ENCODE measurements at places on chromosomes 11 and 22.

GRCh38 chr11:24496736-24497725 lies at the start of gene LUZP2:
LUZP2 (plus strand) TSS chr11:24497053.
- no peak for DNase-seq

- no peak for DNase-seq
Measured at GRCh38 chr11:95505927-95506426, 275.0 kb upstream of the SESN3 start.

DNA sequence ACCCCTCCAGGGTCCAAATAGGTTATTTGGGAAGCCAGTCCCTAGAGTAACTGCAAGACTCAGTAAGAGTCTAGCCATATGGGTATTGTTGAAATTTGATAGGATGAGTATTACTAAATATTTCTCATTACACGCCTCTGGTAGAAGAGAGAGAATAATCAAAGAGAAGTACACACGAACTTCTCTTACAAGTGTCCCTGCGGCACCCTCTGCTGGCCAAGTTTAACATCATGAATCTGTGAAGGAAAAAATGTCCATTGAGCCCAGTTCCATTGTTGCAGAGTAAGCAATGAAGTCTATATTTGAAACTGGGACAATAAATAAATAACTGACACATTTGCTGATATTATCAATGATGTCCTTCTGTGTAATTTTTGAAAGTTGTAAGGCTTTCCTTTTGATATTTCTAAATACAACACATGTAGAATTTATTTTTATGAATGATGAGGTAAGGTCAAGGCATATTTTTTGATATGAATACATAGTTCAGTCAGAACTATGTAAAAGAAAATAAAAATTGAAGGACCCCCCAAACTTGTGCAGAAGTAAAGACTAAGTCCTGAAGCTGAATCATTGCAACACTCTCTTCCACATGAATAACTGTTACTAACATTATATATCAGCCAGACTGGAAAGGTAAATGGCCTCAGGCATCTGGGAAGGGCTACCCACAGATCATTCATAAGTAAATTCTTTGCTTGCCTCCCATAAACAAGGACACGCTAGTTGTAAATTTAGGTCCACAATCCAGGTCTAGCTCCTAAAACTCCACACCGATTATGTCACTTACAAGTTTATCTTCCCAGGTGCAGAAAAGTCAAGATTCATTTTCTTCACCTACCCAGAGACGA lies 10.0 kb downstream of the OR51L1 start:
- peak; percentile 42 for DNase-seq

- DNase-seq, result no peak
Measured at GRCh38 chr11:46290598-46291309, 13.3 kb downstream of the CREB3L1 start.

- DNase-seq, result peak; percentile 7
Measured at GRCh38 chr11:59263225-59263894, 50.6 kb upstream of the MPEG1 start.

GRCh38 chr11:61671527-61671926 lies 8.7 kb upstream of the DAGLA start:
- peak; percentile 77 for DNase-seq

GRCh38 chr22:46976143-46976542 lies 213.7 kb downstream of the TBC1D22A start:
- DNase-seq, result no peak

GRCh38 chr11:2382129-2382517 lies 5.0 kb downstream of the CD81 start:
- no peak for DNase-seq

- DNase-seq, result no peak
Measured at GRCh38 chr22:44648085-44648820, 53.8 kb upstream of the PRR5 start.

GRCh38 chr11:130469181-130469580 lies 20.7 kb downstream of the ADAMTS15 start:
- no peak for DNase-seq

- DNase-seq, result no peak
Measured at GRCh38 chr11:68324241-68324640, 11.8 kb downstream of the LRP5 start.

DNA sequence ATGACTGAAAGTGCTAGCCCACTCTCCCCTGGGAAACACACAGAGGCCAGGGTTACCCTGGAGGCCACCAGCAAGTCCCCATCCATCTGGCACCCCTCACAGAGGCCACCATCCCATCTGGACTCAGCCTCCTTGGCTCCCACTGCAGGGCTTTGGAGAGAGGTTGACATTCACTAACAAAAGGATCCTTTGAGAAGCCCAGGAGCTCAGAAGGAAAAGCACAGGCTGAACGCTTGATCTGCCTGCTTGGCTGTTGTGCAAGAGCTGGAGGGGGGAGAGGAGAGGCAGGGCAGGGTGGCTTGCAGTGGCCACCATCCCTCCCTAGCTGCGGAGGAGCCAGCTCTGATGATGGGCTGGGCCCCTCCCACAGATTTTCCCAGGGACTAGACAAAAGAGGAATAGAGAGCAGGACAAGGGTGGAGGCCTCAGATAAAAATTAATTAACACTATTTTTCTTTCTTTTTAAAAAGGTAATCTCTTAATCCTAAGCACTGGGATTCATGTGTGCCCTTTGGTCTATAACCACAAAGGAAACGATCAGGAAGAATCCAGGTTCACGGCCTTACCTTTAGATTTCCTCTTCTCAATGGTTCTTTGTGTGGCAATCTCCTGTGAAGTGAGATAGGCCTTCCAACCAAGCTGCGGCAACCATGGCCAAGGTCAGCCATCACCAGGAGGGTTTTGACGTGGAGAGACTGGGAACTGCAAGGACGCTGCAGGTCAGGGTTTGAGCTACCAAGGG lies 154.7 kb downstream of the BARX2 start:
- DNase-seq, result no peak

DNA sequence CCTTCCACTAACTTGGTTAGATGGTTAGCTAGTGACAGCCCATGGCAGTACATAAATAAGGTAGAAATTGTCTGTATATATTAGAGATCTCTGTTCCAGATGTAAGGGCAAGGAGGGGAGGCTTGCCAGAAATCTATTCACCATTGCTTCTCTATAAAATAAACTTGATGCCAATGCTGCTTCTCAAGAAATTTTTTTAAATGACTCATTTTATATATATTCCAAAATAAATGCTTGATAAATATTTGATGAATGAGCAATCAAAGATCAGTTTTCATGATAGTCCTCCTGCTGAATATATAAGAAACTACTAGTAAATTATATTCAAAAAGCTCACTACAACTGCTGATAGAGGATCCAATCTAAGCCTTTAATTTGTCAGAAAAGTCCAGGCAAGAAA lies 710.6 kb upstream of the CCDC179 start:
- no peak for DNase-seq

DNA sequence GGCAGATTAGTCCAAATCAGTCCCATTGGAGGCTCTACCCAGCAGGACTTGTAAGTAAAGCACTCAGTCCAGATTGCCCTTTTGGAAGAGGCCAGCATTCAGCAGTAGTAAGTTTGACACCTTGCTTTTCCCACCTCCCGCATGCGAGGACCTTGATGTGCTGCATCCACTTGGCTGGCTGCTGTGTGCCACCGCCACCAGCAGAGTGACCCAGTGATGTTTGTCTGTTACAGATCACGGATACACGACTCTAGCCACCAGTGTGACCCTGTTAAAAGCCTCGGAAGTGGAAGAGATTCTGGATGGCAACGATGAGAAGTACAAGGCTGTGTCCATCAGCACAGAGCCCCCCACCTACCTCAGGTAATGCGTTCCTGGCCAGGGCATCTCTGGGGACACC lies 6.6 kb downstream of the SMARCB1 start:
- DNase-seq, result no peak

DNA sequence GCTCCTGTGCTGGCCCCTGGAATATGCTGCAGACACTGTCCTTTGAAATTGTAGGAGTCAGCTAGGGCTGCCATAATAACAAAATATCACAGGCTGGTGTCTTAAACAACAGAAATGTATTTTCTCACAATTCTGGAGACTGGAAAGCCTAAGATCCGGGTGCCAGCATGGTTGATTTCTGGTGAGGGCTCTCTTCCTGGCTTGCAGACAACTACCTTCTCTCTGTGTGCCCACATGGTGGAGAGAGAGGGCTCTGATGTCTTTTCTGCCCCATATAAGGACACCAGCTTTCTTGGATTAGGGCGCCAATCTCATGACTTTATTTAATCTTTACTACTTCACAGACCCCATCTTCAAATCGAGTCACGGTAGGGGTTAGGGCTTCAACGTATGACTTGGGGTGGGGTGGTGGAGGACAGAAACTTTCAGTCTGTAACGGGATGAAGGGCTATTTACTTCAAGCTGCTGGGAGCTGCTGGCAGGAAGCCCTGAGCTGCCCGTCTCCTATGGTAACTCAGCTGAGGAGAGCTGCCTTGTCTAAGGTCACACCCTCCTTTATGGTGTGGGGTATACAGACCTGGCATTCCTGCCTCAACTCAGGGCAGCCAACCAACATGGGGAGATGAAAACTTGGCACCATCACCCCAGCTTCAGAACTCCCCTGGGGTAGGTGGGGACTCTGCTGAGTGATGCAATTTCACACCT lies 142.9 kb upstream of the ZBED5 start:
- DNase-seq, result no peak

DNA sequence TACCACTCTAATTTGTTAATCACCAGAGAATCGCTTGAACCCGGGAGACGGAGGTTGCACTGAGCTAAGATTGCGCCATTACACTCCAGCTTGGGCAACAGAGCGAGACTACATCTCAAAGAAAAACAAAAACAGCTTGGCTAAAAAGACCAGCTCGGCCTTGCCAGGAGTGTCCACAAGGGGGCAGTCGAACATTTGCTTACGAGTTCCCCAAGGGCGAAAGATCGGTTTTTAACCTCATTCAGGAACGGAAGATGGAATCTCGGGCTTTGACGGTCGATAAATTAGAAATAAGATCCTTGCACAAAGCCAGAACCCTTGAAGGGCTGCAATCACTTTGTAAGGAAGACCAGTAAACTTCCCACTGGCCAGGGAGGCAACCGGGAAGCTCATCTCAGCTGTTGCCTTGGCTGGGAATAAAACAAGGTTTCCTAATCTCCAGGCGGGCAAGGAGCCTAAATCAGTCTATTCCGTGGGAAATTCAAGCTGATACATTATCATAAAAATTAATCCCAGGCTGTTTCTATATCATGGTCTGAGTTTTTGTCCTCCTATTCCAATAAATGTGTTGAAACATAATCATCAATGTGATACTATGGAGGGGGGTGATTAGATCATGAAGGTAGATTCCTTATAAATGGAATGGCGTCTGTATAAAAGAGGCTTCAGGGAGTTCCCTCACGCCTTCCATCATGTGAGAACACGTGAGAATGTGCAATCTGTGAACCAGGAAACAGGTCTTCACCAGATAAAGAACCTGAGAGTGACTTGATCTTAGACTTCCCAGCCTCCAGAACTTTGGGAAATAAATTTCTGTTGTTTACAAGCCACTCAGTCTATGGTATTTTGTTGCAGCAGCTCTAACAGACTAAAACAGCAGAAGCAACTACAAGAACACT lies 14.9 kb upstream of the SLC29A2 start:
- DNase-seq, result peak; percentile 82

- DNase-seq, result no peak
Measured at GRCh38 chr11:129636926-129637325, 178.7 kb upstream of the TMEM45B start.

Data from Kasumi-1 (cell line).